ENCODE measurements at places on chromosomes 11 and 22.

DNA sequence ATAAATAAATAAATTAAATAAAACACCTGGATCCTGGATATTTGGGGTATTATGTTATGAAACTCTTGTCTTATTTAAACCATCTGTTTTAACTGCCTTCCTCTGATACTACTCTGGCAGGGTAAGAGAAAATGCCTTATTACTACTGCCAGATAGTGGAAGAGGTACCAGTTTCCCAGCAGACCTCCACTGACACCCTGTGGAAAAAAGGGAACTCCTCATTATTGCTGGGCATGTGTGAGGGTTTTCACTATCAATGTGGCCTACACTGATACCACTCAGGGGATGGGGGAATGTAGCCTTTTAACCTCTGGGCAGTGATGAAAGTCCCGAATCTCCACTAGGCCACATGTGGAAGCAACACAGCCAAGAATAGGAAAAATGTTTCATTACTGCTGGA, 121.0 kb downstream of the LUZP2 start:
- DNase-seq = no peak

GRCh38 chr11:122923302-122923701, 40.7 kb downstream of the JHY start:
- no peak for DNase-seq

- DNase-seq = no peak
Measured at GRCh38 chr11:59658036-59658435, 10.8 kb downstream of the PATL1 start.

GRCh38 chr11:441418-442274, at the start of gene ANO9:
TSS of gene ANO9 (minus strand) at chr11:442011. CDS start at chr11:441926, 85 bp downstream.
- no peak for DNase-seq
